ENCODE measurements at places on chromosomes 1 and 21.

DNA sequence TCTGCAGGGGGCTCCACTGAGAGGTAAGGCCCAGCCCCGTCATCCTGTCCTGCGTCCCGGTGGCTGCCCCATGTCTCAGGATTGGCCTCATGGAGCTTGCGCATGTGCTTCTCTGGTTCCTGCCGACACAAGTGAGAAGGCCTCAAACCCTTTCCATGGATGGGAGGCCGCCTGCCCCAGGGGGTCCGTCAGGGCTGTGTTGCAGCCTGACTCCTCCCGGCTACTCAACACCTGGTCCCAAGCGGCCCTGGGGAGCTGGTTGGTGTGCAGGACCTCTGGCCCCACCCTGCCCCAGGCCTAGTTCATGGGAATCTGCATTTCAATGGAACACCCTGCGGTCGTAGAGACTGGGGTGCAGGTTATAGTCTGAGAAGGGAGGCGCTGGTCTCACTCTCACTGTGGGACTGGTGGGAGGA is 21.1 kb upstream of the PDE9A start:
- DNase-seq = no peak

- no peak for DNase-seq
Observed at GRCh38 chr1:180906511-180906910, 6.2 kb upstream of the KIAA1614 start.

GRCh38 chr1:210932104-210932503 is 201.8 kb downstream of the KCNH1 start:
- DNase-seq = no peak

DNA sequence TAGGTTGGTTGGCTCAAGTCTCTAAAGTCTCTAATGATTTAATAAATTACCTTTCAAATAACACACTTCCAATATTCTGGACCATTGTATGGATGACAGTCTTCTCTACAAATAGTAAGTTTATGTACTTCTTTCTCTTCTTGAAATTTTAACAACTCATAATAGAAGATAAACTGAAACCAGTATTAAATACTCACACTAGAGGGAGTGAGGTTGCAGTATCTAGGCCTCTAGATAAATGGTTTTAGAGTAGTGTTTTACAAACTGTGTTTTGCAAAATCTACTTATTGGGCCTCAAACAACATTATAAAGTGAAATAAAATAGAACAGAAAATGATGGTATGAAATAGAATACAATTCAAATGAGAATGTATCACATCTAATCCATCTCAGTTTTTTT is 479.9 kb upstream of the BRINP3 start:
- DNase-seq = no peak

DNA sequence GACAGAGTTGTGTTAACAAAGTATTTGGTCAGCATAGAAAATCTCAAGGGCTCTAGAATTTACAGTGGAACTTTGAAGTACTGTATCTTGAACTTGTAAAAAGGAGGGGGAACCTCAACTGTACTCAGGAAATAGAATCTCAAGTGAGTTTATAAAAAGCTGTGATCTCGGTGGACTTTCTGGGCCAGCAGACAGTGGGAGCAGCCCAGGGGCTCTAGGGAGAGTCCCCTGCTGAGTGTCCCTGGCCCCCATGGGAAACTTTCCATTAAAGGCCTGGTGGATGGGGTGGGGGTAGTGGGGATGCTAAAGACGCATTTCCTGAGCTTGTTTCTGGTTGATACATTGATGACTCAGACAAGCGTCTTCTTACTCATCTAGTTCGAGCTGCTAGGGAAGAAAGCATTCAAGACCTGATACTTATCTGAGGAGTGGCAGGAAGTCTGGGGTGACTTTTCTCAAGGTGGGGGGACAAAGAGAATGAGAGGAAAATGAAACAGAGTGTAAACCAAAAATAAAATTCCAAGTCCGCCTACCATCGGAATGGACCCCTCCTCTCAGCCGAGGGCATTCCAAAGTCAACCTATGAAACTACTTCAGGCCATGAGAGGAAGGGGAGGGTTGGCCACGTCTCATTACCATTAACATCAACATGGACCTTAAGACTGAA is 65.5 kb downstream of the NID1 start:
- peak; percentile 36 for DNase-seq

DNA sequence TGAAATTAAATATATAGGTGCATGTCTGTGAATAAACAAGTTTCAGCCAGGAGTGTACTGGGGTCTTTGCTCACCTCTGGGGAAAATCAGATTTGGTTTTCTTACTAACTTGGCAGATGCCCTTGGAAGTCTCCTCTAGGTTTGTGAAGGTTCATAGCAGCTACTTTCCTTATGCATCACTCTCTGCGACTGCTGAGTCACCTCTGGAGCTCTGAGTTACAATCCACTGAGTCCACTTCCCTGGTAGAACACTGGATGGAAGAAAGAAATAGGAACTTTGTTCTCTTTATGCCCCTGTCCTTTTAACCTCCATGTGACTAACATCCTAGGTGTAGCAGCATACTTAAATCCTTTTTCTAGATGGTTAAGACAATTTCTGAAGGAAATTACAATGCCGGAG is 4.4 kb upstream of the FASLG start:
- DNase-seq = no peak

- no peak for DNase-seq
Observed at GRCh38 chr1:183979437-183979836, 58.1 kb downstream of the COLGALT2 start.

DNA sequence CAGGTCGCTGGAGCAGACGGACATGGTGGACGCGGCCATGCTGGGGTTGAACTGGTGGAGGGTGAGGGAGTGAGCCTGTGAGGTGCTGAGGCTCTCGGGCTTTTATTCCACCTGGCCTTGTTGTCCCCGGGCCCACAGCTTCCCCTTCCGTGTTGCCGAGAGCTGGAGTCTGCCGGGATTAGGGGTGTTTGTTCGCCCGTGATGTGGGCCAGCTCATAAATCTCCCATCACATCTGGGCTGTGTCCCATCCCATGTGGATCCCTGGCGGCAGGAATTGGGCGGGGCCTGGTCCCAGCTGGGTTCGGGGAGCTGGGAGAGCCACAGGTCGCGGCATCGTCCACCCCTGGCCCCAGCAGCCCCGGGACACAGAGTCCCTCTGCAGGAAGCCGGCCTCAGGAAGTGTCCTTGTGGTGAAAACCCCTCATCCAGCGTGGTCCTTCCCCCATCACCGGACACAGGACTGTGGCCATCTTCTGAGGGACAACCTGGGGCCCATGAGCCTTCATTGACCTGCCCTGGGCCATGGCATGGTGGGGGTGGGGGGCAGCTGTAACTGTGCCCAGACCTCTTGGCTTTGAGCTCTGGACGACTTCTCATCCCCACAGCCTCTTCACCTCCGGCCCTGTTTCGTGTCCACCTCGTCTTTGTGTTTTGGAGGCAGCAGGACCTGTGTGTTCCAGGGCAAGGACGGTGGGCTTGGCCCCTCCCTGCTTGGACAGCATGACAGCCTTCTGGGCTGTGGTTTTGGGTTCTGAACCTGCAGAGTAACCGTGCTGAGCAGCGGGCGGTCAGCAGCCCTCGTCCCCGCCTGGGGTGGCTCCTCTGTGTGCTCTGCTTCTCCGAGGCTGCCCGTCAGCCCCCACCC is at the start of gene KRTAP10-6:
Gene KRTAP10-6 (minus strand): TSS at position 60 of the 866 bp plus-strand sequence. CDS start 21 bp downstream, at position 39.
- DNase-seq = no peak

DNA sequence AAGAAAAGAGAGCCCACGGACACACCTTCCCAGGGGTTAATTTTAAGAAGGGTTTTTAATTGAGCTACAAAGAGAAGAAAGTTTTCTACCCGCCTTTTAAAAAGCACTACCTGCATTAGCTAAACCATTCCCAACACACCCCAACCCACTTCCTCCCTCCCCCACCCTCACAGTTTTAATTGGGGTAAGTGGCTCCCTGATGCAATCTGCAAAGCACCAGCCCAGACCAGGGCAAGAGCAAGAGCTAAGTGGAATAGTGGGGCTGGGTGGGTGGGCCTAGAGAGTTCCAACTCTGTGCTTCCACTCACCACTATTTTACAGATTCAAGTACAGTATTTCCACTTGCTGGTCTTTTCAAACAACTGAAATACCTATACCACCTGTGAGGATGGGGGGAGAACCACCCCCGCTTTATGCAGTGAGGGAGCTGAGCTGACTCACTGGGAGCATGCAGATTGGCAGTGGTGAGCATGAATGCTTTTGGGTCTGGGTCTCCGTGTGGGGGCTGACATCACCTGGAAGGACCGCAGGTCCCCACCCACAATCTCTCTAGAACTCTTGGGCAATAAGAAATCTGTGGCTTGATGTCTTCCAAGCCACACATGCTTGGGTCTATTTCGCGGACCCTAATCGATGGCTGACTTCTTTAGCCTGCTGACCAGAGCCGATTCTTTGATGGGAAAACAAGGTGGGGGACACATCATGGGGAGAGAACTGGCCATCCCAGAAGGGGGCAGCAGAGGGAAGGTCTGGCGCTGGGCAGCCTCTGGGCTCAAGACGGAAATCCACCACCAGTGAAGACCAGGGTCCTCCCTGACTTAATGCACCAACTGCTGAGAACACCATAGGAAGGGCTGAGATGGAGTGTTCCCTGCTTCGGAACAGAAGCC is 95.5 kb downstream of the SSBP3 start:
- DNase-seq = no peak

- no peak for DNase-seq
Observed at GRCh38 chr1:199780091-199780490, 247.4 kb upstream of the NR5A2 start.

DNA sequence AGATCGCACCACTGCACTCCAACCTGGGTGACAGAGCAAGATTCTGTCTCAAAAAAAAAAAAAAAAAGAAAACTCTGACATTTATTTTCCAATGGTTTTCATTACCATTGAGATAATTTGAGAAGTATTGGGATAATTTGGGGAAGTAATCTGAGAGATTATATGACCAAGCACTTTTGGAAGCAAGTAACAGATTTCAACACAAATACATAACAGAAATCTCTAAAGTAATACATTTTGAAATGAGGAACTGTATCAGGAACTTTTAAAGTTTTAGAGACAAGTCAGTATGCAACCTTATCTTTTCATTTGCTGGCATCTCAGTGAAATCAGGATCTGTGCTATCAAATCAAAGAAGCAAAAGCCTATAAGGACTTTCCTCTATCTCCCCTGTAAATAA is 25.4 kb upstream of the SLC16A1 start:
- DNase-seq = no peak

GRCh38 chr21:38386967-38387366 is 111.3 kb downstream of the ERG start:
- DNase-seq = no peak

DNA sequence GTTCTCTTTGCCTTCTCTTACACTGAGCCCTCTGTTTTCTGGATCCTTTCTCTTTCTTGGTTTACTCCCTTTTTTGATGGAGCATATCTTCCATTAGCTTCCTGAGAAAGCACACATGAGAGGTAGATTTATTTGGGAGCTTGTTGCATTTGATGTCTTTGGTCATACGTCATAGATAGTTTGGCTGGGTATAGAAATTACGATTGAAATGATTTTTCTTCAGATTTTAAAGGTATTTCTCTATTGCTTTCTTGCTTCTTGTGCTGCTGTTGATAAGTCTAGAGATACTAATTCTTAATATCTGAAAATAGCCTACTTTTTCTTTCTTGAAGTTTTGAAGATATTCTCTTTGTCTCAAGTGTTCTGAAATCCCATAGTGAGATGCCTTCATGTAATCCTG is 45.3 kb upstream of the RUNX3 start:
- no peak for DNase-seq

- peak; percentile 30 for DNase-seq
Observed at GRCh38 chr1:214331827-214332423, 51.0 kb downstream of the SMYD2 start.

DNA sequence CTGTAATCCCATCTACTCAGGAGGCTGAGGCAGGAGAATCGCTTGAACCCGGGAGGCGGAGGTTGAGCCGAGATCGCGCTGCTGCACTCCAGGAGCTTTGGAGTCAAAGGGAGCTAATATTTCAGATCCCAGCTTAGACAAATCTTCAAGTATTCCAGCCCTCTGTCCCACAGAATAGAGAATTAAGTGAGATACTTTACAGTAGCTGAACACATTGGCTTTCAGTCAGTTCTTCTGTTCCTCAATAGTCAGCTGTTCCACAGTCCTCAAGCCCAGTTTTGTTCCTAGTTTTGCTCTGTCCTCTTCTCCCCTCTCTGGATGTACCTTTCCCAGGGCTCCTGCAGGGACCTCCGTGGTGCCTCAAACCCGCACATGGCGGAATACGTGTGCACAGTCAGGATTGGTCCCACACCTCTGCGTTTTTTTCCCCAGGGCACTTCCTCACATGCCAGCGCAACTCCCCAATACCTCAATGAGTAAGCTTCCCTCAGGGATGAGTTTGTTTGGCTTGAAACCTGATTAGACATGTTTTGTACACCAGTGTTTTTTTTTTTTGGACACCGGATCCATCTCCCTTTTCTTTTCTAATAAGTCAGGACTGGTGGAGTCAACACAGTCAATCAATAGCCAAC is 1.2 kb downstream of the MFN2 start:
- DNase-seq = no peak

- DNase-seq = no peak
Observed at GRCh38 chr1:162856260-162856659, 4.7 kb downstream of the CCDC190 start.

DNA sequence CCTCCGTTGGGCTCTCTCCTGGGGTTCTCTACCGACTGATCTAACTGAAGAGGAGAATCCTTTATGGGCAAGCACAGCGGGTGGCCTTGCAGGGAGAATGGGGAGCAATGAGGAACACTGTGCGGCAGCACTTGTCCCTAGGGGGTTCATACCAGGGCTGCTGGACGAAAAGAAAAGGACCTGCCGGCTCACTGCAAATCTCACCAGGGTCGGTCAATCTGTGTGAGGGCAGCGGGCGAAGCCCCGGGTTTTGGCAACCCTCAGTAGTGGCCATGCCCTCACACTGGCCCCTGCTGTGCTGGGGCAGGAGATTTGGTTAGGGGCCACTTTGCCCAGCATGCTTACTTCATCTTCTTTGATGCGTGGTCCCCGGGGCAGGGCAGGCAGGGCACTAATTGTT is 5.9 kb downstream of the LHX9 start:
- no peak for DNase-seq

DNA sequence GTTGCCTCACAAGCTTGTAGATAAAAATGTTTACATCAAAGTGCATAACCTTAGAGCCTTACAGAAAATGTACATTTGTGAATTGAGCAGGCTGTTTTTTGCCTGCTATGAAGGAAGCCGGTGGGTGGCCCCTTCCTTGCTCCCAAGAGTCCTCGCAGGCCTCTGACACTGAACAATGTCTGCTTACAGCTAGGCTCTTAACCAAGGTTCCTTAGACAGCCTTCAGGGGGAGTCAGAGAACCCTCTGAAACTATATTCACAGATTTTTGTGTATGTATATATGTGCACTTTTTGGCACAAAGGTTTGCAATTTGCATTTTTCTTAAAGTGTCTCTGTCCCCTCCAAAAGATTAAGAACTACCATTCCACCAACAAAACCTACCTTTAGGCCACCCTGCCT is 282.6 kb downstream of the BARHL2 start:
- DNase-seq = no peak

DNA sequence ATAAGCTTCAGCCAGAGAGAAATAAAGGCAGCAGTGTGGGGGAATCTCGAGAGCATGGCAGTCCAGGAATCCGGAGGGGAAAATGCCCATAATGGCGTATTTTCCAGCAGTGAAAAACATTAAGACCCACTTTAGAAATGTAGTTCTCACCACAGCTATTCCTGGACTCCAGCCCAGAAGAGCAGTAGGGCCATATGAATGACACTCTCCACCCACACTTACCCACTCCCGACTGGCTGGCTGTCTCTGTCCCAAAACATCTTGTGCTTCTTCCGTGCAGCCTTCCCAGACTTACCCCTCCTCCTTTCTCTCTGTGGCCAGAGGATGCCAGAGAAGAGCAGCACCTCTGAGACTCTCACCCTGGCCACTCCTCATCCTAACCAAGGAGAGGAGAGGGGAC is 56.4 kb downstream of the TRABD2B start:
- DNase-seq = no peak

- DNase-seq = no peak
Observed at GRCh38 chr1:98355656-98356383, 305.7 kb upstream of the SNX7 start.

GRCh38 chr1:175757381-175758015 is 14.1 kb upstream of the TNR start:
- DNase-seq = no peak
